ENCODE measurements at places on chromosomes 11 and 22. TPM values are rescaled to one million over a fixed set of nuclear protein-coding genes. Genes with fewer than 3 reads are reported as not detected.
A peak's percentile ranks its signal among the peaks of the same experiment; 100 is the strongest.

- DNase-seq = no peak
These were observed 158.5 kb upstream of the SORL1-AS1 start for GRCh38 chr11:121611242-121611641.

- DNase-seq = no peak
These were observed 1430.1 kb downstream of the LRRC4C start for GRCh38 chr11:40029391-40029790.

GRCh38 chr11:85822814-85823213 lies 11.9 kb upstream of the SYTL2 start:
- peak; percentile 70 for DNase-seq

DNA sequence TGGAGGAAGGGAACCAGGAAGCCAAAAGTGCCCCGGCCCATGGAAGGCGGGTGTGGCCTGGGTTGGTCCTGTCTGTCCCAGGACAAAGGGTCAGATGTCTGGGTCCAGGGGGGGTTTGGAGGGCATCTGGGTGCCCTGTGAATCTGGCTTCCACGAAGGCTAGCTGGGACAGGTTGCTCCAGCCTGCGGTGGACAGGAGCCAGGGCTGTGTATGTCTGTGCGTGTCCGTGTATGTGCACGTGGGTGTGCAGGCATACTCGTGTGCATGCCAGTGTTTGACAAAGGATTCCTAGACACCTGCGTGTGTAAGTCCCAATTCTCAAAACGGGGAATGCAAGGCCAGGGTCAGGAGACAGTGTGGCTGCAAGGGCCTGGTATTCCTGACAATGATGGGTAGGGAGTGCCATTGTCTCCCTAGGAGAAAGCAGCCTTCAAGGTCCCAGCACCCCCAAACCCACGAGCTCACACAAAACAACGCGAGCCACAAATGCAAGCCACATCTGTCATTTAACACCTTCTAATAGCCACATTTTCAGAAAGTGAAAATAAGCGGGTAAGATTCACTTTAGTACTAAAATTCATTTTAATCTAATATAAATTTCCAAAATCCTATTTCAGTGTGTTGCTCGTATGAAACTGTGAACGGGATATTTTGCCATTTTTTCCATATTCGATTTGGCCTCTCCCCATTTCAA lies 78.4 kb upstream of the WNT7B start:
- peak; percentile 57 for DNase-seq

- DNase-seq = no peak
These were observed 124.6 kb downstream of the GRIA4 start for GRCh38 chr11:105734426-105734825.

GRCh38 chr11:116334596-116334995 lies 438.2 kb downstream of the BUD13 start:
- DNase-seq = no peak

DNA sequence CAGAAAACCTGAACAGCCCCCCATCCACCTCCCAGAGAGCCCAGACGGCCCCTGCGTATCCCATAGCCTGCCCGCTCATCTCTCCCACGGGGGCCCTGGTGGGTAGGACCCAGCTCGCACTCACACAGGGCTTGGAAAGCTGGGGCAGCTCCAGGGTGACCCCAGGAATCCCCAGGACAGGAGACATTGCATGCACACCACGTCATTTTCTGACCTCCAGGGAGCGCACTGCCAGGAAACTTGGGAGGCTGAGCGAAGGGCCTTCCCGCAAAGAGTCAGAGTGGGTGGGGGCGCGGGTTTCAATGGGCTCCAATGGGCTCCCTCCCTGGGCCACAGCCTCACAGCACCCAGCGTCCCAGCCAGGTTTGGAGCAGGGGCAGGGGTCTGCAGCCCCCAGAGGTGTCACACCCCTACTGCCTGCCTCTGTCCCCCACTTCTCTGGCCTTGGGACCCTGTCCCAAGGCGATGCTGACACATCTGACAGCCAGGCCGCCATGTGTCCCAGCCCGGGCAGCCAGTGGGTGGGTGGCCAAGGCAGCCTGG lies 8.2 kb upstream of the SYT8 start:
- DNase-seq = peak; percentile 84

DNA sequence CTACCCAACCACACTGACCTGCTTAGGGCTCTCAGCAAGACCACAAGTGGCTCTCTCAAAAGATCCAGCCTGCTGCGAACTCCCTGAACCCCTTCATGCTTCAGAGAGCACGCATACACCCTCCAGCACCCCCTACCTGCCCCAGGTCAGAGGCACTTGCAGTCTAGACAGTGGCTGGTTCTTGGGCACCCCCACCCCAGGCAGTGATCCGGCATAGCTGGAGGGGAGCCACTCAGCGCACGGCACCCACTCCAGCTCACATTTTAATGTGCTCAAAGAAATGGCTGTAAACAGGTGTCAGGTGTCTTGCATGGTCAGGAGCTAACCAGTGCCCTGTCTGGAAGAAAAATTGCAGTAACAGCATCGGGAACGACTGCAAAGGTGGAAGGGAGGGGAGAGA lies 140.8 kb downstream of the PKNOX2 start:
- no peak for DNase-seq

DNA sequence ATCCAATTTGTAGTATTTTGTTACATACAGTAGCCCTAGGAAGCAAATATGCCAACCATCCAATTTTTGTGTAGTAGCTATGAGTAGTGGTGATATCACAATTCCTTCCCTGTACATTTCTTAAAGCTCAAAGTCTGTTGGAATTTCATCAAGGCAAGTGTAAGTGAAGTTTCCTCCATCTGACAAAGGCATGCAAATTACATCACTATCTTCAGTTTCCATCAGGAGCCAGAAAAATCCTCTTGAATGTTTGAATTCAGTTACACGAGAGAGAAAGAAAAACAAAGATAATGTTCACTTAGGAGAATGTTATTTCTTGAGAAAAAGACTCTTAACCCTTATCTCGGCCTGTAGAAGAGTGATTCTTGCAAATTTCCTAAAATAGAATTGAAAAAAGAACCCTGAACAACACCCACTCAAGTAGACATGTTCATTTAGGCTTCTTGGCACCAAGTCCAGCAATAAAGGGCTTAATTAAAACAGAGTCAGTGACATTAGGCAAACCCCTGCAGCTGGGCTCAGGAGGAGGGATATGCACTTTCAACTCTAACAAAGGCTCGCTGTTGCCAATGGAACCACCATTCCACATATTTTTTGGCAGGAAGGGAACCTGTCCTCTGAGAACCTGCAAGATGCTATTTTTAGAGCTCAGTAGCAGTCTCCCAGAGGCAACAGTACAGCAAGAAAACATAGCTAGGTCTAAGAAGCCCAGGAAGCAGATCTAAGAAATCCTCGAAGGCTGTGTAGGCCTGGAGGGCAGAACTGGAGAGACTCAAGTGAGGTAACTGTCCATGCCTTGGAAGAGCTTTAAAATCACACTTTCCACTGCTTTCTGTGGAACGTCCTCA lies 144.6 kb downstream of the CCDC81 start:
- peak; percentile 95 for DNase-seq

- no peak for DNase-seq
These were observed 257.1 kb upstream of the CADM1 start for GRCh38 chr11:115761348-115761747.

GRCh38 chr11:85823816-85824215 lies 12.9 kb upstream of the SYTL2 start:
- no peak for DNase-seq

- no peak for DNase-seq
These were observed 4.4 kb upstream of the CTSD start for GRCh38 chr11:1768141-1768469.

DNA sequence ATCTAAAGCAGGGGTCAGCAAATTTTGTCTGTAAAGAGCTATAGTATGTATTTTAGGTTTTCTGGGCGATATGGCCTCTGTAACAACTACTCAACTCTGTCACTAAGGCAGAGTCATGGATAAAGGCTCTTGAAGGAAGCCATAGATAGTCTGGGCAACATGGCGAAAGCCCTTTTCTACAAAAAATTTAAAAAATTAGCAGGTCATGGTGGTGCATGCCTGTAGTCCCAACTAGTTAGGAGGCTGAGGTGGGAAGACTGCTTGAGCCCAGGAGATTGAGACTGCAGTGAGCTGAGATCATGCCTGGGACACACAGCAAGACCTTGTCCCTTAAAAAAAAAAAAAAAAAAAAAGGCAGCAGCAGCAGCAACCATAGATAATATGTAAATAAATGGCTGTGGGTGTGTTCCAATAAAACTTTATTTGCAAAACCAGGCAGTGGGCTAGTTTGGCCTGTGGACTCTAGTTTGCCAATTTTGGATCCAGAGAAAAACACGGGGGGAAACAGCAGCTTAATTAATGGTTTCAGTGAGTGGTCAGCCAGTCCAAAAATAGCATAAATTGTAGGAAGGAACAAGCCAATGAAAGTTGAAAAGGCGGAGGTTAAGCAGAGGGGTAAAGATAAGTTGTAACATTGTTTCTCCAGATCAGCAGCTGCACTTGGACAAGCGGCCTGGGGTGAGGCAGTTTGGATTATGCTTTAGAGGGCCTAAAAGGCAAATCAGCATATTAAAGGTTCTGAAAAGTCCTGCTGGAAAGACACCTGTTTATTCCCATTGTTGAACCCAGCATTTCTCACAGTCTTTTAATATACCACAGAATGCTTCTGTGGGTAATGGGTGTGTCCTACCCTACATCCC lies 62.6 kb downstream of the KIAA1671 start:
- no peak for DNase-seq

GRCh38 chr11:111455291-111456085 lies 56.7 kb downstream of the BTG4 start:
- DNase-seq = no peak

DNA sequence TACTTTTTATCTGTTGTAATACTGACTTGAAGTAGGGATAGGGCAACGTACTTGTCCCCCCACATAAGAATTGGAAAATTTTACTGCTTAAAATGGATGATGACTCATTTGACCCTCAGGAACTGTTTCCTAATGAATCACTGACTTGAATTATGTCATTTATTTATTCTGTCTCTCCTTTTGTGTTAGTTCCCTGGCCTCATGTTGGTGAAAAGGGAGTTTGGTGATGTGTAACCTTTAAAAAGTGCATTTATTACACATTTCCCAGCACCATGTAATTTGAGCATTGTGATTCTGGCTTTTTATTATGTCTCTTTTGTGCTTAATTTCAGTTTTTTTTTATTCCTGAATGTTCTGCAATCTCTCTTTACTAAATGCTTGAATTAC lies 20.3 kb upstream of the PGM2L1 start:
- DNase-seq = peak; percentile 90

The SLC22A12 gene
- total RNA-seq = not detected

The MISFA gene
- 2.7 TPM for total RNA-seq
